Central memory CD4-positive, alpha-beta T cell (primary cell): ENCODE measurements at places on chromosomes 1 and 21.
A peak's percentile ranks its signal among the peaks of the same experiment; 100 is the strongest.

DNA sequence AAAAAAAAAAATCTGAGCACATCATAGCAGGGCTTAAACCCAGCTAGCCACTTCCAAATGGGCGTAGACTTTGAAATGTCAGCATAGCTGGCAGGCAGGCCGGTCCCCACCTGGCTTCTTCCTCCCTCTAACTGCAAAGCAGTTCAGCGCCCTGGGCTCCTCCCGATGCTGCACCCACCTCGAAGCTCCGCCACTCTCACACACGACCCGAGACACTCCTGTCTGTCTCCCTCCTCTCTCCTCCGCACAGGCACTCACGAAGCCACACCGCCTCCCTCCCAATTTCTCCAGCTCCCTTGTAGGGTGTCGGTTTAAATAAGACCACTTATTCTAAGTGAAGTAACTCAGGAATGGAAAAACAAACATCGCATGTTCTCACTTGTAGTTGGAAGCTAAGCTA is 301.3 kb downstream of the NPHP4 start:
- DNase-seq = no peak

GRCh38 chr1:175188936-175189335 is 3.6 kb downstream of the KIAA0040 start:
- DNase-seq = peak; percentile 61

GRCh38 chr1:218301217-218301616 is 16.1 kb downstream of the RRP15 start:
- no peak for DNase-seq

DNA sequence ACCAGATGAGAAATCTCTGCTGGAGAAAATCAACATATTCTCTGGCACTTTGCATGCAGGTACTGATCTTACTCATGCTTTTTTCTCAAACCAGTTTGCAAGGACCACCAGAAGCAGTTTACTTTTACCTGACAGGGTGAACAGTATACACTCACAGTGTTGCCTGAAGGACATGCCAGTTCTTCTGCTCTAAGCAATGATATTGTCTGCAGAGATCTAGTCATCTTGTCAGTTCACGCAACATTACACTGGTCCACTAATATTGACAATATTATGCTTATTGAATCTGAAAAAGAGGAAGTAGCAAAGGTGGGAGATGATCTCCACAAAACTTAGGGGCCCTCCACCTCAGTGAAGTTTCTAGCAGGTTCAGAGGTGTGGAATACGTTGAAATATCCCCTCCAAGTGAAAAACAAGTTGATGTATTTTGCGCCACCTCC is 3.8 kb upstream of the S100B start:
- no peak for DNase-seq
